ENCODE measurements at places on chromosomes 13 and 19.

GRCh38 chr19:41220811-41221210 lies 1.8 kb downstream of the AXL start:
- DNase-seq: no peak

GRCh38 chr13:66210677-66211076 lies 1019.5 kb downstream of the PCDH9 start:
- DNase-seq: peak; percentile 11

DNA sequence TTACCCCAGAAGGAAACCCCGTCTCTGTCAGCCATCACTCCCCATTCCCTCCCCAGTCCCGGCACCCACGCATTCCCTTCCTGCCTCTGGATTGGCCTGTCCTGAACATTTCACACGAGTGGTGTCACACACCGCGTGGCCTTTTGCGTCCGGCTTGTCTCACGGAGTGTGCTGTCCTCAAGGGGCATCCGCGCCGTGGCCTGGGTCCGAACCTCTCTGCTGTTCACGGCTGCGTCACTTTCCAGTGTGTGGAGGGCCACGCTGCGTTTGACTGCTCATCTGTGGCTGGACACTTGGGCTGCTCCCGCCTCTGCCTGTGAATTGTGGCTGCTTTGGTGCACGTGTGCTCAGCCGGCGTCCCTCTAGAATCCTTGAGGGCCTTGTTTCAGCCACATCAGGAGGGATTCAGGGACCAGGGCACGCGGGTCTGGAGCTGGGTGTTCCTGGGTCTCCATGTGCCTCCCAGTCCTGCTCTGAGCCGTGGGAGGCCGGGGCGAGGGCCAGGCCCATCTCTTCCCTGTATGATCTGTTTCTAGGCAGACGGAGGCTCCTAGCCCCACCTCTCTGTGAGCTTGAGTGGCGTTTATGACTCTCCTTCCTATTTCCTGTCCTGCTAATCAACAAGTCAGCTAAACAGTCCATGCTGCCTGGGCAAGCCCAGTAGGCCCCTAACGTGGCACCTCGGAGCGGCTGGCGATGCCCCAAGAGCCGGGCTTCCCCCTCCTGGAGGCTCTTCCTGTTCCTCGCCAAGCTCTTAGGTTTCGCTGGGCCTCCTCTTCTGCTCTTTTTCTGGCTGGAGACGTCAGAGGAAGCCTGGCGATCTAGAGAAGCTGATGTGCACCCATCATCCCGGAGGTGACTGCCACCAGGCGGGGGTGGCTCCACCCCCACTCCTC lies 8.1 kb downstream of the STK11 start:
- DNase-seq: no peak

DNA sequence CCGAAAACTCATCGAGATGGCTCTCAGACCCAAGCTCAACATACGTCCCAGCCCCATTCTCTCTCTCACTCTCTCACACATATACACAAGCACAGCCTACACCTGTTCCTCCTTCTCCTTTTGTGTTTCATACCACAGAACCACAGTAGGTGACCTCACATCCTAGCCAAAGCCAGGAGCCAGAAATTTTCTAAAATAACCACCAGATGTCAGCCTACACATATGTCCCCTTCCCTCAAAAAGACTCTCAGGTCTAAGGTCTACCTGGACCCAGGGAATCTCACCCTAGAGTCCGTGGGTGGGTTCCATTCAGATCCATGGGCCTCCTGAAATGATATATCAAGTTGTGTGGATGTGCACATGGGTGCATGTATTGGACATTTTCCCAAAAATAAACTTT lies 104.2 kb upstream of the IPO5 start:
- DNase-seq: peak; percentile 38

DNA sequence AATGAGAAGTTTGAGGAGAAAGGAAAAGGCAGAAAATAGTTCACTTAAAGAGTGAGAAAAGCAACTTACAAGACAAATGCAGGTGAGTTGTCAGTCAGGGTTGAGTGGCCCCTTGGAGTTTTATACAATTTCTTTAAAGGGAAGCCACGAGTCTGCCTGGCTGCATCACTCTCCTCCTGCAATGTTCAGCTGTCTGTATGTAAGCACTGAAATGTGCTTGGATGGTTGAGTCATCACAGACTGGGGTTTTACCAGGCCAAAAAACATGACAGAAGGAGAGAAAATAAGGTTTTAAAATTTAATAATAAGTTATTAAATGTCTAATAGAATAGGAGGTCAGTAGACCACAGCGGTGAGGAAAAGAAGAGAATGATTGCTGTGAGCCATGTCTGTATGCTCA lies 51.0 kb upstream of the FGF14 start:
- no peak for DNase-seq

GRCh38 chr13:40316301-40316700 lies 350.1 kb downstream of the FOXO1 start:
- DNase-seq: no peak

DNA sequence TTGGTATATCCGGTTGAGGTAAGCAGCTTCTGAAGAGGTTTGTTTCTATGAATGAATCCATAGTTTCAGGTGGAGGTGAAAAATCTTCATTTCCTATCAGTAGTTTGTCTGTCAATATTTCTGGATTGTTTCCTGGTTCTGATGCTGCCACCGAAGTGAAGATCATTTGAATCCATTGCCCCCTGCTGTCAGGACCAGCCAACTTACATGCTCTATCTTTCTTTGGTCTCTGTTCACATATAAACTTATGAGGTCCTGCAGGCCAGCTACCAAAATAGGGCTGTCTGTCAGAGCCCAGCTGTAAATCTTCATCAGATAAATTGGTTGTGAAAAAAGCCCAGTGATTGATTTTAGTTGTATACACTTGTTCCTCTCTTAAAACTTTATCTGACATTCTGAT lies 15.2 kb upstream of the N4BP2L1 start:
- DNase-seq: no peak

DNA sequence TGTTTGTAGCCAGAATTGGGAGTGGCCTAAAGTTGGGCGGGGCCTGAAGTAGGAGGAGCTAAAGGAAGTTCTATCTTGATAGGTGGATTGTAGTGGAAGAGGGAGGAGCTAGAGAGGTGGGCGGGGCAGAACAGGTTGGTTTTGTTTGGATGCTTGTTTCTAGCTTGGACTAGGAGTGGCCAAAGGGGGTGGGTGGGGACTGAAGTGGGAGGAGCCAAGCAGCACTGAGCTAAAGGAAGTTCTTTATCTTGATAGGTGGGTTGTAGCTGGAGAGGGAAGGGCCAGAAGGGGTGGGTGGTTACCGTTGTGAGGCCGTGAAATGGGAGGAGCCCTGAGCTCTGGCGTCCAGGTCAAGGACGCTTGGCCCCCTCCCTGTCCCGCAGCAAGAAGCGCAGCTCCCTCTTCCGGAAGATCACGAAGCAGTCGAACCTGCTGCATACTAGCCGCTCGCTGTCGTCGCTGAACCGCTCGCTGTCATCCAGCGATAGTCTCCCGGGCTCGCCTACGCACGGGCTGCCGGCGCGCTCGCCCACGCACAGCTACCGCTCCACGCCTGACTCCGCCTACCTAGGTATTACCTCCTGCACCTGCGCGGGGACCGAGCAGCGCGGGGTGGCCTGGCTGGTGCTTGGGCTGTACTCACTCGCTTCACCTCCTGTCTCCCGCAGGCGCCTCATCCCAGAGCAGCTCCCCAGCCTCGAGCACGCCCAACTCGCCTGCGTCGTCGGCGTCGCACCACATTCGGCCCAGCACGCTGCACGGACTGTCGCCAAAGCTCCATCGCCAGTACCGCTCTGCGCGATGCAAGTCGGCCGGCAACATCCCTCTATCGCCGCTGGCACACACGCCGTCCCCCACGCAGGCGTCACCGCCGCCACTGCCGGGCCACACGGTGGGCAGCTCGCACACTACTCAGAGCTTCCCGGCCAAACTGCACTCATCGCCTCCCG lies 8.0 kb downstream of the DNASE2 start:
- peak; percentile 63 for DNase-seq

- DNase-seq: no peak
Measured at GRCh38 chr13:50386541-50387050, 371.4 kb downstream of the KCNRG start.

GRCh38 chr19:4676955-4677731 lies 7.0 kb upstream of the MYDGF start:
- DNase-seq: peak; percentile 42

DNA sequence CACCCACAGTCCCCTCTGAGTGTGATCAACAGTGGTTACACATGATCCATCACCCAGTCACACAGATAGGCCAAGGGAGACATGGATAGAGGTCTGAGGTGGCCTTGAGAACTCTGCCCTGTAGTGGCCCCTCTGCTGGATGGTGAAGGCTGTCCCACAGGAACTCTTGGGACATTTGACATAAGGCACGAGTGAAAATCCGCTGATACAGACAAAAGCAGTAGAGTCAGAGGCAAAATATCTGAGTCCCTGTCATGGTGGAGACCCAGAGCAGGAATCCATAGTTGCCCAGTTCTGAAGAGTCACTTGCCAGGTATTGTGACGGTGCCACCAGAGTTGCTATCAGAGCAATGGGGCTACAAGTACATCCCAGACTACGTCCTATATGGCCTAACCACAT lies 18.8 kb upstream of the SLC25A30 start:
- DNase-seq: no peak

DNA sequence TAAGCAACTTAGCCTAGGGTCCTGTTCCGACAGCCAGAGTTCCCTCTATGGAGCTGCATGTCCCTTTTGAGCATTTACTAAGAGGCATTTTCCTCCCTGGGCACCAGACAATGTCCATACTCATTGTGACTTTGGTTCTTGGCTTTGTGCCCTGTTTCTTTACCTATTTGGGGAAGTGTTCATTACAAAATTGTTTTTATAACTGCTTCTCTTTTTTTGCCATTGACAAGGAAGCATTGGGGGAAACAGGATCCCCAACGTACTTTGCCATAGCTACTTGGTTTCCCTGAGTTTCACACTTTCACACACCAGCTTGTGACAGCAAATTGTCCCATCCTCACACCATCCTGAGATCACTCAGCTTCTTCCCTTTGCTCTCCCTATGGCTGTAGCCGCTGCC lies 81.1 kb upstream of the SIAH3 start:
- no peak for DNase-seq

GRCh38 chr13:110305949-110306339 lies 1.0 kb downstream of the COL4A1 start:
- DNase-seq: no peak

DNA sequence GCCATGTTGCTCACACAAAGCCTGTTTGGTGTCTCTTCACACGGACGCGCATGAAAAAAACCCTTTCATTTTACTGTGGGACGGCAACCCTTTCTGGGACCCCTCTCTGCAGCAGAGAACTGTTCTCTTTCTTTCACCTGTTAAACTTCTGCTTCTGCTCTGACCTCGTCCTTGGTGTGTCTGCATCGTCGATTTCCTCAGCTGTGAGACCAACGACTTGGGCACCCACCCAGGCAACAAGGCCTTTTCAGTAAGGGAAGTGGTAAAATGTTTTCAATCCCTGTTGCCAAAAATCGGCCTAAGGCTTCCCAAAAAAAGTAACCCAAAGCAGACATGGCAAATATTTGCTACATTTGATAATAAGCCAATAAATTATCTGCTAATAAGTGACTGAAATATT lies 515.3 kb downstream of the IRS2 start:
- no peak for DNase-seq

DNA sequence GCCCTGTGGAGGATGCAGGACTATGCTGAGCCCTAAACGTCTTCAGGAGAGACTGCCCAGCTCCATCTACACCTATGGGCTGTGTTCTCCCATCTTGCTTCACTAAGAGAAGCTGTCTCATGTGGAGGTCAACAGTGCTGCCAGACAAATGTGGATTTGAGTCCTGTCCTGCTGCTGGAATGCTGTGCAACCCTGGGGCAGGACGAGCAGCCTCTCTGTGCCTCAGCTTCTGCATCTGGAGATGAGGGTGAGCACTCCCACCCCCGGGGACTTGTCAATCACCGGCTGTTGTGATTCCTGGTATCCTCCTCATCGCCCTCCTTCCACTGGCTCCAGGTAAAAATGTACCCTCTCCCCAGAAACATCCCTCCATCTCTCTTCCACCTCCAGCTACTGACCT lies 16.3 kb downstream of the EPS15L1 start:
- no peak for DNase-seq
